ENCODE measurements at places on chromosomes 2 and 18.

- DNase-seq = no peak
These were observed 686.7 kb downstream of the TMEM182 start for GRCh38 chr2:103448495-103448894.

GRCh38 chr2:50385349-50385748 lies 646.6 kb downstream of the NRXN1 start:
- no peak for DNase-seq

DNA sequence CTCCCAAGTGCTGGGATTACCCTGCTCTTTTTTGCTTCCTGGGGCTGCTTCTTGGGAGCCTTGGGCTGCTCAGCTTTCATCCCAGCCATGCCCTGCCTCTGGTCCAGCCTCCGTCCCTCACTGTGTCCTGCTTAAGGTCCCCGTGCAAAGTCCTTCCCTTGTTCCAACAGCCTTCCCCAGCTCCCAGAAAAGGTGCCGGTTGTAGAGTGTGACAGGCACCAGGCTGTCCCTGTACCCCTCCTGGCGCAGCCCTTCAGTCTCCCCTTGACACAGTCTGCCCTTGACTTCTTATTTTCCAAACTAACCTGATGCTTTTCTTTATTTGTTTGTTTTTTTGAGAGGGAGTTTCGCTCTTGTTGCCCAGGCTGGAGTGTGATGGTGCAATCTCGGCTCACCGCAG lies 20.1 kb upstream of the ALPI start:
- DNase-seq = no peak

DNA sequence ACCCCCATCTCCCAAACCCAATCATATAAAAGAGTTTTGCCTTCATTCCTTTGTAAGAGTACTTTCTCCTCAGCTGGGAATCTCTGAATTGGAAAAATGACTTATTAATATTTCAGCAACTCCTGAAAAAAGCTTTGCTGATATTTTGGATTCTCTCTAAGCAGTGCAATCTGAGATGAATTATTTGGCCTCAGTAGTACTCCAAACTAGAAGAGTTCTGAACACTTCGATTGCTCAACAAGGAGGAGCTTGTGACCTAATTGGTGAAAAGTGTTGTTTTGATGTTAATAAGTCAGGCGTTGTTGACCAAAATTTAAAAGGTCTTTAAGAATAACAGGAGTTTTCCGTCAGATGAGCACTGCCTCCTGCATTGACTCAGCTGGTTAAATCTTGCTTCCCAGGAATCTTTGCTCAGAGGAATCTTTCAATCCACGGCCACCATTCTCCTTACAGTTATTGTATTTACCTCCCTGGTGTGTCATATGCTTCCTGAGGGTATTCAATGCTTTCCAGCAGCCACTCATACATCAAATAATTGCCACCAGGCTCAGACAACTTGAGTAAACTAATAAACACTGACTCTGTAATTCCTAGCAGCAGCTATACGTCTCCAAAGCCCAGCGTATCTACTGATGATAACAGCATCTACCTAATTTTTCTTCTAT lies 24.5 kb upstream of the LIPG start:
- no peak for DNase-seq

DNA sequence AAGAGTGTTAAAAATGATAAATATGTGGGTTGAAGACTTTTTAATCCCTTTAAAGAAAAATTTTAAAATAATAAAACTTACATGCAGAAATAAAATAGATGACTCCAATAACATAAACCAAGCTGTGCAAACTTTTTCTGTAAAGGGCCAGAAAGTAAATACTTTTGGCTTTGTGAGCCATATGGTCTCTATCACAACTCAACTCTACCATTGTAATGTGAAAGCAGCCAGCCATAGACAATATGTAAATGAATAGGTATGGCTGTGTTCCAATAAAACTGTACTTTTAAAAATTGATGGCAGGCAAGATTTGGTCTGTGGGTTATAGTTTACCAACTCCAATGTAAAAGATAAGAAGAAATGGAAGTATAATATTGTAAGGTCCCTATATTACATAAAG lies 45.2 kb downstream of the SNED1 start:
- no peak for DNase-seq

- DNase-seq = no peak
These were observed 231.5 kb downstream of the NAPG start for GRCh38 chr18:10757349-10757748.

GRCh38 chr2:211802666-211803065 lies 735.9 kb downstream of the ERBB4 start:
- DNase-seq = no peak

DNA sequence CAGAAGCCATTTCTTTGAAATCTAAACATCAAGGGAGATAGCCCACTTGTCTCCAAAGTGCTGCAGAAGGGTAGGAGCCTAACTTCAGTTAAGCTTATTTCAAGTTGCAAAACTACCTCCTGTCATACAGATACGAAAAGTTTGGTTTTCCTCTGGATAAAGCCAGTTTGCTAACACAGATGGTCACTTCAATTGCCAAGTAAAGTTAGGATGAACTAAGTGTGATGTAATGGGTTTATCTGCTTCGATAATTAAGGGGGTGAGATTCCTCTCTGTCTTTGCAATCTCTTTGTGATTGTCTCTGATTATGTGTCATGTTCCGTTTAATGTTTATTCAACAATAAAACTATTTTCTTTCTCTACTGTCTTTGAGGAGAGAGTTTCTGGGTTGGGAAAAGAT lies 156.4 kb downstream of the SLC39A10 start:
- DNase-seq = no peak

DNA sequence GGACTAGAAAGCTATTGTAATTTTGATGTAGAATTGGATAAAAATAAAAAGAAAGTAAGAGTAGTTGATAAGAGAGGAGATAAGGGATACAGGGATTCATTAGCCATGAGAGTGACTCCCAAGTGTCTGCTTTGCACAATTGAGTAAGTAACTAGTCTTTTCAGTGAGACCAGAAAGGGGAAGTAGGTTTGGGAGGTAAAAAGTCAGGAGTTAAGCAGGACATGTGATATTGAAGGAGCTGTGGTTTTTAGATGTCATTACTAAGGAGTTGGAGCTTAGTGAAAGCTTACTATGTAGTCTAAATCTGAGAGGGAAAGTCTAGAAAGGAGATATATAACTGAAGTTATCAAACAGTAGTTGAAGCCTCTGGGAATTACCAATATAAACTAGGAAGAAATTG lies 93.4 kb downstream of the SLC5A7 start:
- no peak for DNase-seq

- DNase-seq = no peak
These were observed 384.7 kb upstream of the ACVR2A start for GRCh38 chr2:147460155-147460554.

DNA sequence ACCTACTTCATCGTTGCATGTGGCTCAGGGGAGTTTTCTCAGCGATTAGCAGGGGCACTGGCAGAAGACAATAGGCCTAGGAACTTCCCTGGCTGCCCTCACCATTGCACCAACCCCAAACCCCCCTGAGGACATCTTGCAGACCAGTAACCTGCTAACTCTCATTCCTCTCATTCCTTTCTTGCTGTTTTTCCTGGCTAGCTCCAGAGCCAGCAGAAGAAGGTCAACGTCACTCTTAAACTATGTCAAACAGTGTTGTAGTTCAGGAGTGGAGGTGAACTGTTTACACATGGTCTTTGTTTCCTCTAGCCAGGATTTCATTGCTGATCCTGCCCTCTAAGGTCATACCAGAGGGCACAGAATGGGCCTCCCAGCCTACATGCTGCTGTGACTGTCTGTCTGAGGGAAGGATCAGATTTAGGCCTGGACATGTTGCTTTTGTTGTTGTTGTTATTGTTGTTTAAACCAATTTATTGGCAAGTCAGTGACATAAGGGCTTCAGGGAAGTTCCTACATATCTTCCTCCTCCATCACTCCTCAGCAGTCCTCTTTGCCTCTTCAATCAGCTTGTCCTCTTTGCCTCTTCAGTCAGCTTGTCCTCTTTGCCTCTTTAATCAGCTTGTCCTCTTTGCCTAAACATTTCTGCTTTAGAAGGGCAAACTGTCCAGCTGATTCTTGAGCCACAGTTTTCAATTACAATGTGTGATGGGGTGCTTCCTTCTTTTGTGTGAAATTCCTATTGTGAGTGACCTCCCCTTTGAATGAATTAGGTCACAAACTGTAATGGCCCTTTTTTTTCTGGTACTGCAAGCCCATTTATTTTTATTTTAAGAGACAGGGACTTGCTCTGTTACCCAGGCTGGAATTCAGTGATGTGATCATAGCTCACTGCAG lies 471.9 kb upstream of the TNP1 start:
- no peak for DNase-seq

DNA sequence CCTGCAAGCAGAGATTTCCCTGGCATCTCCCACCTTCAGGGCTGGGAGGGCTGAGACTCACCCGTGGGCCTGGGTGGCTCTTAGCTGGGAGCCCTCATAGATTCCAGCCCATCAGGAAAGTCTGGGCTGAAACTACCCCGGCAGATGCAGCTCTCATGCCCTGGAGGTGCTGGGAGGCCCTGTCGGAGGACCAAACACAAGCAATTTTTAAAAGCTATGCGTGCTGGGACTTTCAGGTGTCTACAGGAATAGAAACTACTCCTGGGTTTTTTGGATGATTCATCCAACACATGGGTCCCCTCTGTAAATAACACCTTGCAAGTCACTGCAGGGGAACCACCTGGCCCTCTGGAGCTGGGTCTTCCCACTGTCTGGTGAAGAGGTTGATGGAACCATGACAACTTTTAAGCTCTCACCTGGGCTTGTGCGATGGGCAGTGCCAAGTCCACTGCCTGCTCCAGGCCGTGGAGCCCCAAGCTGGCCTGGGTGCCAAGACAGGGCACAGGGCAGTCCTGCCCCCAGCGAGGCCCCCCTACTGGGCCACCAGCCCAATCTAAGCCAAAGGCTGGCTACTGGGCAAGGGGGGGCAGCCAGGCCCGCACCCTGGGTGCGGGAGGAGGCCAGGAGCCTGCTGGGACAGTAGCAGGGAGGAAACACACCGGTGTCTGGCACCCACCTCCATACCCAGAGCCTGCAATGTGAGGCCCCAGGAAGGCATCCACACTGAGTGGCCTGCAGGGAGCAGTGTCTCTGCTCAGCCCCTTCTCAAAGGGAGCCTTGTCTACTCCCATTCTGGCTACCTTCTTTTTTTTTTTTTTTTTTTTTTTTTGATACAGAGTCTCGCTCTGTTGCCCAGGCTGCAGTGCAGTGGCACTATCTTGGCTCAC lies 1.1 kb upstream of the GPR55 start:
- no peak for DNase-seq

DNA sequence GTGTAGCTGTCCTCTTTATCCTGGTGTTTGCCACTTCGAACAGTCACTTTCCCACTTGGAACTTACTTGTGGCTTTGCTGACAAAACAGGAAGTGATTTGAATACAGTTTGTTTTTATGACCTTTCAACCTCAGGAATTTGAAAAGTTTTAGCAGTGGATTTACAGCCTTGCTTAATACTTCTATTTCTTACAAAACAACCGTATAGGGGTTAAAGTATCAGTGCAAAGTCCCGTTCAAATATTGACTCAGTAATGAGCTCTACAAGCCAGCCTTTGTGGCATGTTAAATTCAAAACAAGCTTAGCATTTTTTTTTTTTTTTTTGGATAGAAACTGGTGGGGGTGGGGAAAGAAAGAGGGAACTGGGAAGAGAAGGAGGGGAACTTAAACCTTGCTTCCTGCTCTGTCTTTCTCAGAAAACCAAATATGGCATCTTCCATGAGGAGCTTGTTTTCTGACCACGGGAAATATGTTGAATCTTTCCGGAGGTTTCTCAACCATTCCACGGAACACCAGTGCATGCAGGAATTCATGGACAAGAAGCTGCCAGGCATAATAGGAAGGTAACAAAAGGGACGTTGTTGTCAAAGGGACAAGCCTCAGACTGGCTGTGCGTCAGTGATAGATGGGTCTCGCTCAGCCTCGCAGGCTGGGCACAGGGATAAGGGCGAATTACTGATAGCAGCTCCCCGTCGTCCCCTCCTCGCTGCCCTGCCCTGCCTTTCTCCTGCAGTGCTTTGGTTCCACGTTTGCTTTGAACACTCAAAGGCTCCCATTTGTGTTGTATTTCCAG lies at the start of gene HNMT:
Gene HNMT (plus strand): TSS at position 408 of the 793 bp plus-strand sequence. CDS start 19 bp downstream, at position 427.
- DNase-seq = no peak

Measured in activated gamma-delta T cell treated with Interleukin-2 at 50 U/mL for 16 hours (primary cell).